ENCODE measurements at places on chromosomes 4 and X.

- DNase-seq, result no peak
Observed at GRCh38 chr4:170202721-170203120, 113.0 kb upstream of the AADAT start.

DNA sequence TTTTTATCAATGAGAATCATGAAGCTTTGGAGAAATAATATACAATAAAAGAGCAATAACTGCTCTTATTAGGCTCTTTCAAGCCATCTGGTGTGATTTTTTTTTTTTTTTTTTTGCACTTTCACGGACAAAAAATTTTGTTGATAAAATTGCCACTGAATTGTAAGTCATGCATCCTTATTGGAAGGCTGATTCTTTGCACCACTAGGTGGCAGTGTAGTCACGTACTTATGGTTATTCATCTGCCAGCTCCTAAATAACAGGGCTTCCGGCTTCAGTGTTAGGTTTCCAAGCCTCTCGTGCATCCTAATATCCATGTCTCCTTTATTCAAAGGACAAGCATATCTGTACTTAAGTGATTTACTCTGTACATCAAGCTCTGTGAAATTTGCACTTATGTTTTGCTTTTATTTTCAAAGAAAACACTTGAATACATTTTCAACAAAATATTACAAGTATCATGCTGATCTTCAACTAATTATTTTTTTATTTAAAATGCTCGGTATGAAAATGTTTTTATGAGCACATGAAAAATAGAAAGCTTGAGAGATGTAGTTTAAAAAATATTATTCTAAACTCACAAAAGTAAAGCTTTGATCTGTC is 1578.3 kb upstream of the TENM3 start:
- DNase-seq, result peak; percentile 79

- DNase-seq, result no peak
Observed at GRCh38 chrX:42149765-42150164, 226.4 kb upstream of the CASK start.

DNA sequence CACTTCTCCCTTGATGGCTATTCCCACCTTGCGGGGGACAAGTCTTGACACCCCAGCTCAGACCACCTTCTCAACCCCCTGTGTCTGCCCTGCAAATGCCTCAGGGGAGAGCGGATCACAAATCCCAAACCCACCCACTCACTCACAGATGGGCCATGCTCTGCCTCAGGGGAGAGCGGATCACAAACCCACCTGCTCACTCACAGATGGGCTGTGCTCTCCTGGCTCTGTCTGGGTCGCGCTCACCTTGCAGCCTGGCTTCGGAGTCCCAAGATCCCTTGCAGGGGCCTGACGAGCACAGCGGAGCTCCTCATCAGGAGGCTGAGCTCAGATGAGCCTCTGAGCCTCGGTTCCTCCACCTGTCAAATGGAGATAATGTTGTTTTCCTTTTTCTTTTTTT is 38.6 kb downstream of the HTRA3 start:
- DNase-seq, result no peak

DNA sequence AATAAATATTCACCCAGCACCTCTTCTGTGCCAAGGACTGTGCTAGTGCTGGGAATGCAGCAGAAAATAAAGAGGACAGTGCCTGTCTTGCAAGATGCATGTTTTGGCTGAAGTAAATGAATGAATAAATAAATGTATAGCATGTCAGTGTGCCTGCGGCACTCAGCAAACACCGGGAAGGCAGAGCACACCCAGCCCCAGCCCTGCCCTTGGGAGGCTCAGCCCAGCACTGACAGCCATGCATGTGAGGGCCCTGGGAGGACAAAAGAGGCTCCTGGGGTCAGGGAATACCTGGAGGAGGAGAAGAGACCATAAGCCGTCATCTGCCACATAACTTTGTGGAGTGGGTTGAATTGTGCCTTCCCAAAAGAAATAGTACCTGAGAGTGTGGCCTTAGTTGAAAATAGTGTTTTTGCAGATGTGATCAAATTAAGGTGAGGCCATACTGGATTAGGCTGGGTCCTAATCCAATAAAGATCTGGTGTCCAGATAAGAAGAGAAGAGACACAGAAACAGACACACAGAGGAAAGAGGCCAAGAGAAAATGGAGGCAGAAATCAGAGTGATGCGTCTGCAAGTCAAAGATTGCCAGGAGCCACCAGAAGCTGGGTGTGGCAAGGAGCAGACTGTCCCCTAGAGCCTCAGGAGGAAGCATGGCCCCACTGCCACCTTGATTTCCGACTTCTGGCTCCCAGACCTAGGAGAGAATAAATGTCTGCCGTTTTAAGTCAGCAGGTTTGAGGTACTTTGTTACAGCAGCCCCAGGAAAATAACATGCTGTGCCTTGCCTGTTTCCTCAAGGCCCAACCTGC is 16.3 kb downstream of the C4orf50 start:
- no peak for DNase-seq

GRCh38 chr4:113899271-113900070 is 80.0 kb downstream of the ARSJ start:
- DNase-seq, result no peak

DNA sequence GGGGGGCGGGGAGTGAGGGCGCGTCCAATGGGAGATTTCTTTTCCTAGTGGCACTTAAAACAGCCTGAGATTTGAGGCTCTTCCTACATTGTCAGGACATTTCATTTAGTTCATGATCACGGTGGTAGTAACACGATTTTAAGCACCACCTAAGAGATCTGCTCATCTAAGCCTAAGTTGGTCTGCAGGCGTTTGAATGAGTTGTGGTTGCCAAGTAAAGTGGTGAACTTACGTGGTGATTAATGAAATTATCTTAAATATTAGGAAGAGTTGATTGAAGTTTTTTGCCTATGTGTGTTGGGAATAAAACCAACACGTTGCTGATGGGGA is 1.1 kb downstream of the HTT start:
- DNase-seq, result no peak

- DNase-seq, result no peak
Observed at GRCh38 chr4:142334931-142335330, 511.2 kb downstream of the INPP4B start.

- no peak for DNase-seq
Observed at GRCh38 chr4:159298502-159298901, 195.6 kb downstream of the RAPGEF2 start.

- peak; percentile 17 for DNase-seq
Observed at GRCh38 chr4:150242820-150243458, 164.7 kb downstream of the DCLK2 start.

GRCh38 chr4:169906104-169906503 is 120.1 kb downstream of the MFAP3L start:
- DNase-seq, result no peak

- no peak for DNase-seq
Observed at GRCh38 chr4:186844059-186844681, 120.5 kb upstream of the FAT1 start.

GRCh38 chrX:155068165-155068564 is 2.8 kb downstream of the CMC4 start:
- no peak for DNase-seq

DNA sequence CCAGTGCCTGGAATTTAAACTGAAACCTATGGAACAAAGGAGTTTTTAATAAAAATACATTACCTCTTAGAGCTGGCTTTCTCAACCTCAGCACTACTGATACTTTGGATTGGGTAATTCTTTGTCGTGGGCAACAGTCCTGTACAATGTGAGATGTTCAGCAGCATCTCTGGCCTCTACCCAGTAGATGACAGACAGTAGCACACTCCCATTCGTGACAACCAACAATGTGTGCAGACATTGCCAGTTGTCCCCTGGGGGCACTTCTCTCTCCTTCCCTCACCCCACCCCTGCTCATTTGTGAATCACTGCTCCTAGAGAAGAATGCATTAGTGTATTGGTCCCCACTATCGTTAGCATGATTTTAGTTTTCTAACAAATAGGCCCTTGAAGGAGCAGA is 16.2 kb downstream of the GPAT3 start:
- DNase-seq, result no peak

DNA sequence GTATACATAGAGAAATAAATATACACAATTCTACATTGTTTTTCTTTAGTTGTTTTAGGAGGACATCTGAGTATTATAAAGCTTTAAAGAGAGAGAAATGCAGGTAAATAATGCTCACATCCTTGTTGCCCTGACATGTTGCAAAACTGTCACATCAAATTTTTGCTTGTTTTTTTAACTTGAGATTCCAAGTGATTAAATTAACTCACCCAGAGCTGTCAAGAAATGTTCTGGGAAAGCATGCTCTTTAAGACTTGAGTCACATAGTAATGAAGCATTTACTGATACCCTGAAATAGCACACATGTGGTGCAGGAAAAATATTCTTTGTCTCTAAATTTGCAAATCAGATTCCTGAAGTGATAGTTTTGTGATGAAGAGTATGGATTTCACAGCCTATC is 665.6 kb downstream of the FSTL5 start:
- DNase-seq, result no peak
